ENCODE measurements at places on chromosomes 6 and 20.

DNA sequence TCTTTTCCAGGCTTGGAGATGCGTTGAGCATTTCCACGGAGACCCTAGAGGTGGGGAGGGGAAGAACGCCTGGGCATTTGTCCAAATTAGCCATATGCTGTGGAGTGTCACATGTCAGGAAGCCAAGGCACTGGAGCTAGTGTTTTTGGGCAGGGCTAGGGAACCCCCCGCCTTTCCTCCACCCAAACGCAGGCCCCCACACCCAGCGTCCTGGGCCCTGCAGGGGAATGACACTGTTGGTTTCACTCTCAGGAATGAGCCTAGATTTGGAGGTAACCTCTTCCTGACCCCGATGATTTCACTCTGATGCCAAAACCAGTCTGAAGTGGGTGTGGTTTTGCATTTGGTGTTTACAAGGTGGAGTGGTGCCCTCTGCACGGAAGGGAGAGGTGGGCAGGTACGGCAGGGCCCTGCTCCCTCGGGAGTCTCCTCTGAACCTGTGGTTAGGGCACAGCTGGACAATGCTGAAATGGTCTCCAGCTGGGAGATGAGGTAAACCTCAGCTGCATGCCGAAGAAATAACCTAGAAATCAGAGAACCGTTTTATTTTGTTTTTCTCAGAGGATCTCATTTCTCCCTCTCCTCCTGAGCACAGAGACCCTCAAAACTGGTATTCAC is 29.5 kb downstream of the MTHFD1L start:
- peaks cover 47% of the 10 kb centered on the region for H3K36me3 ChIP-seq
- no peaks in the 10 kb centered on the region for H3K27me3 ChIP-seq
- H3K4me3 ChIP-seq, result peak overlapping the region; percentile 26
- peak; percentile 17 for DNase-seq
- H3K4me1 ChIP-seq, result peaks cover 26% of the 10 kb centered on the region

DNA sequence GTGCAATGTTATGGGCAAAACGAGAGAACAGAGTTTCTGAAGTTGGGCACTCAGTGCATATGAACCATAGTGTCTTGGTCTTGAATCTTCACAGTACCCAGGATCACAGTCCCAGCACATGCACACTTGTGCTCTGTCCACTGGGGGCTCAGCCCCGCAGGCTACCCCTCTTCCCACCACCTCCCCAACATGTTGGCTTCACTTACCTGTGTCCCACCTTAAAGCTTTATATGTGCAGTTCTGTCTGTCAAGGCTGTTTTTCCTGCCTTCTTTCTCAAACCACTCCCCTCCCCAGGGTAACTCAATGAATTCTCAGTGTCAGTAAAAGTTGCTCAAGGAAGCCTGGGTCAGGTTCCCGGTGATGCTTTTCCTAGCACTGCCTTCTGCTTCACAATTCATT is 129.9 kb downstream of the DOK5 start:
- no peak overlapping the region for H3K27ac ChIP-seq
- H3K4me3 ChIP-seq, result no peak overlapping the region
- no peaks in the 10 kb centered on the region for H3K36me3 ChIP-seq
- no peak for DNase-seq
- H3K27me3 ChIP-seq, result no peaks in the 10 kb centered on the region
- H3K4me1 ChIP-seq, result no peaks in the 10 kb centered on the region

GRCh38 chr6:14396826-14397517 is 279.4 kb downstream of the CD83 start:
- H3K36me3 ChIP-seq, result peaks cover 2% of the 10 kb centered on the region
- peaks cover 18% of the 10 kb centered on the region for H3K4me1 ChIP-seq
- no peaks in the 10 kb centered on the region for H3K27me3 ChIP-seq
- DNase-seq, result no peak
- no peak overlapping the region for H3K4me3 ChIP-seq
- no peak overlapping the region for H3K27ac ChIP-seq

DNA sequence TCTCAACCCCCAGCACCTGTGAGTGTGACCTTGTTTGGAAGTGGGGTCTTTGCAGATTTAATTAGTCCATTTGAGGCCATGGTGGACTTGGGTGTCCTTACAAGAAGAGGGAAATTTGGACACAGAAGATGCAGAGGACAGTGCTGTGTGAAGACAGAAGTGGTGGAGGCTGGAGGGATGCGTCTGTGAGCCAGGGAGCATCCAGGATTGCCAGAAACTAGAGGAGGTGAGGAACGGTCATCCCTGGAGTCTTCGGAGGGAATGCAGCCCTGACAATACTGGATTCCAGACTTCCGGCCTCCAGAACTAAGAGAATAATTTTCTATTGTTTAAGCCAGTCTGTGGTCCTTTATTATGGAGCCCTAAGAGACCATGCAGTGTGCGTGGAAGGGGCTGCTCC is 22.9 kb upstream of the NPBWR2 start:
- H3K36me3 ChIP-seq, result no peaks in the 10 kb centered on the region
- H3K27ac ChIP-seq, result no peak overlapping the region
- peaks cover 3% of the 10 kb centered on the region for H3K27me3 ChIP-seq
- no peaks in the 10 kb centered on the region for H3K4me1 ChIP-seq
- H3K4me3 ChIP-seq, result no peak overlapping the region

GRCh38 chr6:158911746-158912480 is 88.1 kb downstream of the RSPH3 start:
- peak overlapping the region; percentile 43 for H3K27ac ChIP-seq
- H3K27me3 ChIP-seq, result no peaks in the 10 kb centered on the region
- H3K36me3 ChIP-seq, result no peaks in the 10 kb centered on the region
- H3K4me1 ChIP-seq, result peaks cover 25% of the 10 kb centered on the region

DNA sequence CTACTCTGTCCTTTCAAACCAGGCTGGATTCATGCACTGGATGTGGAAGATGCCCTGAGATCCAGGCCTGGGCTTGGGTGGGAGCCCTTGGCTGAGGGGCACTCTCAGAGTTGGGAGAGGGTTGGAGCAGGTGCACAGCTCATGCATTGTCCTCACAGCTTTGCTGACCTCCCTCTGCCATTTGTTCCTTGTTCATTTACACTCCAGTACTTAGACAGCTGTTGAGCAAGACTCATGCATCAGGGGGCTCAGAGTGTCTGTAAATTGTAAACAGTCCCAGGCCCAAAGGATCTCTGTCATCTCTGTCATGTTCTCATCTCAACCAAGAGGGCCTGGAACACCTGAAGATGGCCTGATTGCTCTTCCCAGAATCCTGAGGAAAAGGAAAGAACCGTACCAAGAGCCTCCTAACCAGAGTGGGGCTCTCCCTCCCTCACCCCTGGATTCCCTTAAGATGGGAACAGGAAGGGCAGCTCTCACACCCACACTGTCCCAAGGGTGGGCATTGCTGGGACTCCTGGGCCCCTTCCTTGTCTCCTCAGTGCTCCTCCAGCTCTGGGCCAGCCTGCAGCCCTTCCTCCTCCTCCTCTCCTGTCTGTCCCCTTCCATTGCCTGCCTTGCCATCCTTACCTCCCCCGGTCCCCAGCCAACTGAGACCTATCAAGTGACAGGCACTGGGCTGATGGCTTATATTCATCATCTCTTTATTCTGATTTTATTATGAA is 132.9 kb downstream of the FOXO3 start:
- H3K4me1 ChIP-seq, result peaks cover 2% of the 10 kb centered on the region
- no peak overlapping the region for H3K27ac ChIP-seq
- H3K27me3 ChIP-seq, result no peaks in the 10 kb centered on the region
- H3K4me3 ChIP-seq, result no peak overlapping the region

- no peaks in the 10 kb centered on the region for H3K36me3 ChIP-seq
- peak overlapping the region; percentile 51 for H3K4me3 ChIP-seq
- H3K27ac ChIP-seq, result no peak overlapping the region
- DNase-seq, result no peak
Observed at GRCh38 chr6:151690303-151690702, 117.2 kb upstream of the ESR1 start.

DNA sequence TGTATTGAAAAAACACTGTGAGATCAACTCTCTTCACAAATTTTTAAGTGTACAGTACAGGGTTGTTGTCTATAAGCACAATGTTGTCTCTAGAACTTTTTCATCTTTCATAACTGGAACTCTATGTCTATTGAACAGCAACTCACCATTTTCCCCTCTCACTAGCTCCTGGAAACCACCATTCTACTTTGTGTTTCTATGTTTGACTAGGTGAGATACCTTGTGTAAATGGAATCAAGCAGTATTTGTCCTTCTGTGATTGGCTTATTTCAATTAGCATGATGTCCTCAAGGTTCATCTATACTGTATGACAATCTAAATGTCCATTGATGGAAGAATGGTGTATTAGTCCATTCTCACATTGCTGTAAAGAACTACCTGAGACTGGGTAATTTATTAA is 210.1 kb upstream of the FUT9 start:
- H3K27ac ChIP-seq, result no peak overlapping the region
- peaks cover 8% of the 10 kb centered on the region for H3K27me3 ChIP-seq
- H3K36me3 ChIP-seq, result no peaks in the 10 kb centered on the region
- H3K4me3 ChIP-seq, result no peak overlapping the region

GRCh38 chr6:108119769-108120141 is 45.2 kb upstream of the OSTM1 start:
- H3K27me3 ChIP-seq, result peaks cover 87% of the 10 kb centered on the region
- no peak for DNase-seq
- no peak overlapping the region for H3K27ac ChIP-seq
- H3K4me3 ChIP-seq, result no peak overlapping the region
- peaks cover 4% of the 10 kb centered on the region for H3K36me3 ChIP-seq
- peaks cover 26% of the 10 kb centered on the region for H3K4me1 ChIP-seq

GRCh38 chr6:9103876-9104521 is 668.7 kb upstream of the SLC35B3 start:
- H3K4me3 ChIP-seq, result no peak overlapping the region
- no peak overlapping the region for H3K27ac ChIP-seq
- H3K27me3 ChIP-seq, result no peaks in the 10 kb centered on the region
- no peak for DNase-seq
- no peaks in the 10 kb centered on the region for H3K36me3 ChIP-seq

- peaks cover 2% of the 10 kb centered on the region for H3K27me3 ChIP-seq
- peak; percentile 80 for DNase-seq
- peak overlapping the region; percentile 52 for H3K27ac ChIP-seq
- H3K4me3 ChIP-seq, result peak overlapping the region; percentile 80
Observed at GRCh38 chr20:58888521-58889333, 36.2 kb downstream of the GNAS start.

- H3K4me1 ChIP-seq, result no peaks in the 10 kb centered on the region
- no peaks in the 10 kb centered on the region for H3K27me3 ChIP-seq
- DNase-seq, result no peak
- no peak overlapping the region for H3K27ac ChIP-seq
- H3K4me3 ChIP-seq, result no peak overlapping the region
- H3K36me3 ChIP-seq, result no peaks in the 10 kb centered on the region
Observed at GRCh38 chr6:19032591-19033295, 645.6 kb downstream of the RNF144B start.

DNA sequence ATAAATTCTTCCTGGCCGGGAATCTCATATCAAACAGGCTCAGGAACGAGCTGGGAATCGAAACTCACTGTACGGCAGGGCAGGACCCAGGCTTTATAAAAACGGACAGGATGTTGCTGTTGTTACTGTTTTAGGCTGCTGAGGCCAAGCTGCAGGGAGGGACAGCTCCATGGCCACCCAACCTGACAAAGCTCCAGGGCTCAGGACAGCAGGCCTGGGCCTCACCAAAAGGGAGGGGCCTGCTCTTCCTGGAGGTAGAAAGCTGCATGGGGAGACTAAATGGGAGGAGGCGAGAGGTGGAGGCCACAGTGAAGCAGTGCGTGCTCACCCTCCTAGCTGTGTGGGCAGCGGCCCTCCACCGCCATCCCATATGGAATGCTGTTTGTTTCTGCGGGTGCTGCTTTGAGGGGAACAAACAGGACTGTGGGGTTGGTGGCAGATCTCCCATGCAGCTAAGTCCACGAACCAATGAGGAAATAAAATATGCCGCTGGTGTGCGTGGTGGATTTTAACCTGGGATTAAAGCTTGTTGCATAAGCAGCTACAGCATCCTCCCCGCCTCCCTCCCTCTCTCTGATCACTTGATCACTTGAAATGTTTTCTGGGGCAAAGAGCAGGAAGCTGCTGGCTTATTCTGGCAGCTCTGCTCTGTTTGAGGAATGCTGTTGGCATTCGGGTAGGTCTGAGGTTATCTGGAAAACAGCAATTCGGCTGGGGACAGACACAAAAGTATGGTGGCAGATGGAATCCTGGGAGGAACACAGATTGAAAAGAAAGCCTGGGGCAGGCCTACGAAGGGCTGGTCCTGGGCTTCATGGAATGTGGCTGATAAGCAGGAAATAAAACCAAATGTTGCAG is 2.4 kb upstream of the ZMYND8 start:
- H3K27me3 ChIP-seq, result no peaks in the 10 kb centered on the region
- H3K36me3 ChIP-seq, result peaks cover 24% of the 10 kb centered on the region
- H3K27ac ChIP-seq, result peak overlapping the region; percentile 75
- DNase-seq, result no peak
- no peak overlapping the region for H3K4me3 ChIP-seq
- H3K4me1 ChIP-seq, result peaks cover 52% of the 10 kb centered on the region

- no peak for DNase-seq
- no peaks in the 10 kb centered on the region for H3K36me3 ChIP-seq
- no peaks in the 10 kb centered on the region for H3K4me1 ChIP-seq
- H3K27ac ChIP-seq, result no peak overlapping the region
- no peak overlapping the region for H3K4me3 ChIP-seq
Observed at GRCh38 chr6:1491591-1492319, 102.4 kb downstream of the FOXF2 start.

DNA sequence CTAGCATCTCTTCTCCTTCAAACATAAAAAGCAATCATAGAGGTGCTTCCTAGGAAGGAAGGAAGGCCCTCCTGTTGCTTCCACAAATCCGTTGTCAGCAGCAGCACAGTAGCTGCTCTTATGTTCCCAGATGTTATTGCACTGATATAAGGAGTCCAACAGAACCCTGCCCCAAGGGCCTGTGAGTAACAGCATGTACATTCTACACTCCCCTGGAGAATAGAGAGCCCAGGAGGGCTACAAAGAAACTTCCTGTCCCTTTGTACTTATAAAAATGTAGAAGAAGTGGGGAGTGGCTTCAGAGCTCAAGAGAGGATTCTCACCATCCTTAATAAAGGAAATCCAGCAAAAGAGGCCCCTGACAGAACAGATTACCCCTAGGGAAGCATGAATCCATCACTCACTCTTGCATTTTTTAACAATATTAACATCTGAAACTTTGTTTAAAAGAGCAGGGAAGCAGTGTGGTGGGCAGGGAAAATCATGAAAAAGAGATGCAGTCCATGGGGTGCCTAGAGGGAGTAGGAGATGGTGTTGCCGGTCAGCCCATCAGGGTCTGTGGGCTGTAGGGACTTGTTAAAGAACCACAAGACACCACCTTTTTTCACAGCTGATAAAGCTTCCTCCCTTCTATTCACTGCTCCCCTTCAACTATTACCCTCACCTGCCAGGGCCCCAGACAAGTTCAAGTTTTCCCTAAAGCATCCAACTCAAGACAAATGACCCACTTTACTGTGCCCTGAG is 104.5 kb upstream of the ADGRF1 start:
- no peaks in the 10 kb centered on the region for H3K4me1 ChIP-seq
- H3K36me3 ChIP-seq, result no peaks in the 10 kb centered on the region
- DNase-seq, result no peak
- no peak overlapping the region for H3K27ac ChIP-seq
- no peak overlapping the region for H3K4me3 ChIP-seq
- H3K27me3 ChIP-seq, result peaks cover 5% of the 10 kb centered on the region

- H3K27ac ChIP-seq, result no peak overlapping the region
- H3K27me3 ChIP-seq, result no peaks in the 10 kb centered on the region
- H3K4me1 ChIP-seq, result no peaks in the 10 kb centered on the region
- no peak overlapping the region for H3K4me3 ChIP-seq
Observed at GRCh38 chr6:167496707-167497106, 171.8 kb downstream of the TTLL2 start.

GRCh38 chr6:71488186-71488585 is 199.6 kb downstream of the OGFRL1 start:
- H3K27me3 ChIP-seq, result peaks cover 1% of the 10 kb centered on the region
- H3K4me3 ChIP-seq, result no peak overlapping the region
- DNase-seq, result no peak
- no peak overlapping the region for H3K27ac ChIP-seq

All from activated T-helper 2 cell treated with anti-CD3 and anti-CD28 coated beads, Interferon-gamma antibody, Interleukin-2, Interleukin-4, amounts not matched to agents 10 μg/mL and 5 μg/mL and 100 μg/mL, durations not matched to agents 14 hours and 24 hours and 36 hours (primary cell).